ENCODE measurements at places on chromosomes 13 and 19.

DNA sequence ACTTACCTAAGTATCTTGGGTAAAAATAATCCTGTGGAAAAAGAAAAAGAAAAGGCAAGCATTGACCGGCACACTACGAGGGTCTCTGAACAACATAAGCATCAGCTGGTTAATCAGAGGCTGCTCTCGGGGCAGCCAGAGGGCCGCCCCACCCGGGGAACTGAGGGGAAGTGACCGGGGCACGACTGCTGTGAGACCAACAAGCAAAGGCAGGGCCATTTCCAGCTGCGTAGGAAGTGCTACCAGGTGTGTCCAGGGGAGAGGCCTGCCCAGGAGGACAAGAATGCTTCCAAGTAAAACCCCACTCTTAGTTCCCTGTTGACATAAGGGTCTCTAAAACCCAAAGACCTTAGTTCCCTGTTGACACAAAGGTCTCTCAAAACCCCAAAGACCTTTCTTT lies 15.9 kb downstream of the GAS6 start:
- DNase-seq = no peak

GRCh38 chr13:112012016-112012704 lies 54.8 kb upstream of the SOX1 start:
- no peak for DNase-seq

GRCh38 chr13:39363382-39363772 lies 239.6 kb downstream of the LHFPL6 start:
- no peak for DNase-seq

DNA sequence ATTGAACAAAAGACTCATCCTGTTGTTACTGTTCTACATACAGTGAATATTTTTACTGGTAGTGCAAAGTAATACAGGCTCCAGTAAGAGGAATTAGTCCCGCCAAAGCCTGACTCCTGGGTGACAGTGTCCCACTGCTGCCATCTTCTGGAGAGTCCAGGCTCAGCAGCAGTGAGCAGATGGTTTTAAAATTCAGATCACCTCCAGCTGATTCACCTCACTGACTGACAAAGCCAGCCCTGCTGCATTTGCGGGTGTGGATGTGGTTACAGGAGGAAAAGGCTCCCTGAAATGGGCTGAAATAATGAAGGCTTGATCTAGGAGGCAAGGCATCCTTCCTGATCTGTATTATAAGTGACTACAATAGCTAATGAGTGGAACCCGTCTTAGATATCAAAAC lies 18.3 kb downstream of the PABPC3 start:
- DNase-seq = peak; percentile 69

DNA sequence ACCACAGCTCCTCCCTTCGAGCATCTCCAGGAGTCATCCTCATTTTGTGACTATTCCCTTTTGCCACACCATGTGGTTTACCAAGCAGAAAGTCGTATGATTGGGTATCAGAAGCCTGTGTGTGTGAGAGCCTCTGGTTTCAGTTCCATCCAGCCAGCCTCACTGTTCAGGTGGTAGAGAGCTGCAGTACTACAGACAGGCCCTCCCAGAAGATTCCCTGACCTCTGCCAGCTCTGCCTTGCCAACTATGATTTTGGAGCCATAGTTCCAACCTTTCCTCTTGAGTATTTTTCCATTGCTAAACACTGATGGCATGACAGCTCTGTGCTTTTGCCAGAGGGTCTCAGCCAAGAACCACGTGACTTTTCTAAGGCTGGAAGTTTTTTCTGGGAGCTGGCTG lies 82.5 kb downstream of the DHRS12 start:
- no peak for DNase-seq

GRCh38 chr13:40342461-40342860 lies 324.0 kb downstream of the FOXO1 start:
- no peak for DNase-seq

DNA sequence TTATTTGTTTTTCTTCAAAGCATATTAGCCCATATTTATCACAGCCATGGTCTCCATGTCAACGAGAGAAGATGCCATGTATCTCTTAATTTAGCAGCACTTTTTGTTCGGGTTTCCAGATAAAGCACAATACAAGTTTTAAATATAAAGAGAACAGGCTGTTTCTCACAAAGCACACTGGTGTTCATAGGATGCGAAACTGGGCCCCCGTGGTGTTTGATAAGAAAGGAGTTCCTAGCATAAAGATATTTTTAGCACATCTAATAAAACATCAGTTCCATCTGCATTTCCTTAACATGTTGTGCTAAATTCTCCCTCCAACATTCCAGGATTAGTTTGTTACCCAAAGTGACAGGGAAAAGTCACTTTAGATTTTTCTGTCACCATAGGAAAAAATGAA lies 72.4 kb upstream of the EDNRB start:
- no peak for DNase-seq

DNA sequence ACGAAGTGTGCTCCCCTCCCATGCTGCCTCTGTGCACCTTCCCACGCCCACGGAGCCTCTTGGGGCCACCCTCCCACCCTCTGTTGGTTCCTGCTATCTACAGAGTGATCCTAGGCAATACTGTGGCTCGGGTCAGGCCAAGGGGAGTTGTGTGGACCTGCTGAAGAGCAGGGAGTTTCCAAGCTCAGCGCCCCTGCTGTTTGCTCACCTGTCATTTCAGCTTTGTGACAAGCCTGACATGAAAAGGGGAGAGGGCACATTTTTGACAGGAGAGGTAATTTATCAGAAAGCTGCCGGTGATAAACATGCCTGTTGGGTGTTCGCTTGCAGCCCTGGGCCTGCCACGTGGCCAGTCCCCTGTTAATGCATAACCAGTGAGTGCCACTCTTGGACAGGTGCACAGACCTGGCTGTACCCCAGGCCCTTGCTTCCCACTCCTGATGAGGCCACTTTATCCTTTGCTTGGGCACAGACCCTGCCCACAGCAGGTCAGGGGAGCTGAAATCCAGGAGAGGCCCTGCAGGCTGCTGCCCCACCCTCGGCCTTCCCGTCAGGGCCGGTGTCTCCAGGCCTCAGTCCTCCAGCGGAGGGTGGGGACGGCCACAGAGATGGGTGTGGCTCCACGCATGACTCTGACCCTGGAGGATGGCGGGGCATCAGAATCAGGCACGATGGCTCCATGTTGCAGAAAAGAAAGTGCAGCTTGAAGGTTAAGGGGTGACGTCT lies 201.5 kb upstream of the GPR12 start:
- no peak for DNase-seq

DNA sequence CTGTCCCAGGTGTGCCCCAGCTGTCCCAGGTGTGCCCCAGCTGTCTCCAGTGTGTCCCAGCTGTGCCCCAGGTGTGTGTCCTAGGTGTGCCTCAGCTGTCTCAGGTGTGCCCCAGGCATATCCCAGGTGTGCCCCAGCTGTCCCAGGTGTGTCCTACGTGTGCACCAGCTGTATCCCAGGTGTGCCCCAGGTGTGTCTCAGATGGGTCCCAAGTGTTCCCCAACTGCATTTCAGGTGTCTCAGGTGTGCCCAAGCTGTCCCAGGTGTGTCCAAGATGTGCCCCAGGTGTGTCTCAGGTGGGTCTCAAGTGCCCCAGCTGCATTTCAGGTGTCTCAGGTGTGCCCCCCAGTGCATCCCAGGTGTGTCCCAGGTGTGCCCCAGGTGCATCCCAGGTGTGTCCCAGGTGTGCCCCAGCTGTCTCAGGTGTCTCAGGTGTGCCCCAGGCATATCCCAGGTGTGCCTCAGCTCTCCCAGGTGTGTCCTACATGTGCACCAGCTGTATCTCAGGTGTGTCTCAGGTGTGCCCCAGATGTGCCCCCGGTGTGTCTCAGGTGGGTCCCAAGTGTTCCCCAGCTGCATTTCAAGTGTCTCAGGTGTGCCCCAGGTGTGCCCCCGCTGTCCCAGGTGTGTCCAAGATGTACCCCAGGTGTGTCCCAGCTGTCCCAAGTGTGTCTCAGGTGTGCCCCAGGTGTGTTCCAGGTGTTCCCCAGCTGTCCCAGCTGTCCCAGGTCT lies 1.3 kb upstream of the GRK1 start:
- DNase-seq = no peak

- DNase-seq = peak; percentile 82
Measured at GRCh38 chr13:36979361-36980050, 19.6 kb downstream of the ALG5 start.

- DNase-seq = no peak
Measured at GRCh38 chr19:7262470-7262869, 31.7 kb downstream of the INSR start.

- peak; percentile 40 for DNase-seq
Measured at GRCh38 chr13:98026457-98026857, 73.0 kb downstream of the IPO5 start.

GRCh38 chr13:58254943-58255342 lies 623.4 kb downstream of the PCDH17 start:
- no peak for DNase-seq

DNA sequence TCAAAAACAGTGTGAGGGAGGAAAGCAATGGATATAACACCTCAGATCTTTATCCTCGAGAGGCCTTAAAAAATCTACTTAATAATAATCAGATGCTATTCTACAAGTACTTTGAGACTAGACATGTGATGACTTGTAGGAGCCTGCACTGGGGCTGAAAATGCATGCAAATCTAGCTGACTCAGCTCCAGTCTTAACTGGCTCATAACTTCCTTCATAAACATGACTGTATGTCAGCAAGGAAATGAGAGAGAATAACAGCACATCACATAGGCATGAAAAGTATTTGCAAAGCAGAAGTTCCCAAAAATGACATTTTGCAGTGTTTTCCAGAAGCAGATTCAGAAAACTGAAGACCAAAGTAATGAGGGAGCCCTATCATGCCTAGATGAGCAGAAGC lies 38.1 kb downstream of the PSG5 start:
- peak; percentile 93 for DNase-seq

DNA sequence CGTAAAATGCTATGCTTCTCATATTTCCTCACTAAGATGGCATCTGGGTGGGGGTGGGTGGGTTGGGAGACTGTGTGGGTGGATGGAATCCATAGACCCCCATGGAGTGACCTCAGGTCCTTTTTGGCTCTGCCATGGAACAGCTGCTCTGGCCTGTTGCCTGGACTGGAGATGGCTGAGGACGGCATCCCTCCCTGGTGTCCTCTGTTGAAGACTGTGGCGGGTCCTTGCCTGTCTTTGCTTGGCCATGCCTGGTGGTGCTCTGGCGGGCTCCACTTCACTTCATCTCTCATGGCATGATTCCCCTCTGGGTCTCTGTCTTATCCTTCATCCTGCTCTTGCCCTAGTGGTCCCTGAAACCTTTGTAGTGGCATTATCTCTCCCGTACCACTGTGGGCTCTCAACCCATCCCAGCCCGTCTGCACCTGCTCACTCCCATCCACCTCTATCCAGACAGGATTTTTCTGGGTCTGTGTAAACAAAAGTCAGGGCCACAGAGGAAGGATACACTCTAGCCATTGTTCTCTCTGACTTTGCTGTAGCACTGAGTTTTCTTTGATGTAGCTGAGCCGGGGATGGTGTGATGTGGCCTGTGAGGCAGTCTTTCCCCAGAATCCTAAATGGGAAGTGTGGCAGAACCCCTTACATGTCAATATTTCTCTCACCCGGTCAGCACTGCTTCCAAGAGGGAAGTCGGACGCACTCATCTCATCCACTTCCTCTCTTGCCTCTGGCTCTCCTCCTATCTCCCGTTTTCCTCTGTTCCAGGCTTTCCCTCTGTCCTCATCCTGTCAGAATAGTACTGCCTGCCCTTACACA lies 36.1 kb downstream of the WDFY2 start:
- no peak for DNase-seq

- no peak for DNase-seq
Measured at GRCh38 chr19:38649305-38650171, 2.1 kb downstream of the ACTN4 start.

Measured in IMR-90 (cell line).